ENCODE measurements at places on chromosomes 13 and 19.

DNA sequence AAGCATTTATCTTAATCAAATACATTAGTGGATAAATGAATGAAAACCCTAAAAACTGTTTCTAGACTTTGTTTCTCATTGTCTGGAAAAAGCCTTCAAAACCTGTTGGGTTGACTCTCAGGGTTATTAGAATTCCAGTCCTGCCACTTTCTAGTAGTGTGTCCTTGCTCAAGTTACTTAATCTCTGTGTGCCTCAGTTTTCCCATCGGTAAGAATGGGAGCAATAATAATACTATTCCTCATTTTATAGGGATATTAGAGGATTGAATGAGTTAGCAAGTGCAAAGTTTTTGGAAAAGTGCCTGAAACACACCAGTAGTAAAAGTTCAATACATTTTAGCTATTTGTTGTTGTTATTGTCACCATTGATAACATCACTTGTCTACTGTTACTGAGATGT lies 2.9 kb downstream of the URAD start:
- DNase-seq, result no peak

DNA sequence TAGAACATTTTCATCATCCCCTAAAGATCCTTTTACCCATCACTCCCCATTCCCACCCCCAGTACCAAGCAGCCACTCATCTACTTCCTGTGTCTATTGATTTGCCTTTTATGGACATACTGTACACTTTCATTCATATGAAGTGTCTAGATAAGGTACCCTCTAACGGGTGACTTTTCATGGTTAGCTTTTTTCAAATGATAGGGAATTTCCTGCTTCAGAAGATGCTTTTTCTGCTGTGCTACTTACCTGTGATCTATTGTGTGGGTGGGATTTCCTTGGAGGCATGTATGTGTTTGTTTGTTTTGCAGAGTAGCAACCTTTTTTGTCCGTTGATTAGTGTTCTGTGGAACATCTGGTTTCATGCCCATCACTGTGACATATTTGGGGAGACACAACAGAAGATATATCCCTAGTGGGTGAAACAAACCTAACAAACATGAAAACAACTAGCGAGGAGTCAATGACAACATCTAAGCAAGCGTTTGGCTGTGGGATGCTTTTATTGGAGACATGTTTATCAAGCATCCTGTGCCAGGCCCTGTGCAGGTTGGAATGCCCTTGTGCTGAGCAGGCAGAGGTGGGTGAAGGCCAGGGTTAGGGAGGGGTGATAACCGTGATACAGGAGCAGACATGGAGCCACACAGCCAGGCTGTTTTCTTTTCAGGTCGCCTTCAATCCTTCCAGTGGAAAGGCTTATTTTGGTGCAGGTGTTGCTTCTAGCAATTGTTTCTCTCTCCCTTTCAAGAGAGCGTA lies 17.6 kb downstream of the SPINT2 start:
- no peak for DNase-seq

- no peak for DNase-seq
These were observed 34.6 kb upstream of the SLC46A3 start for GRCh38 chr13:28753208-28753892.

- DNase-seq, result no peak
These were observed 172.3 kb downstream of the DIAPH3 start for GRCh38 chr13:59991395-59991794.

- no peak for DNase-seq
These were observed 148.4 kb downstream of the AKAP11 start for GRCh38 chr13:42420304-42420703.

- no peak for DNase-seq
These were observed 175.8 kb downstream of the KCNRG start for GRCh38 chr13:50191004-50191403.

GRCh38 chr19:4811328-4812131 lies 20.0 kb downstream of the TICAM1 start:
- peak; percentile 96 for DNase-seq

GRCh38 chr13:23867027-23867491 lies 22.1 kb downstream of the MIPEP start:
- peak; percentile 22 for DNase-seq

- peak; percentile 73 for DNase-seq
These were observed 1.8 kb upstream of the CEACAM8 start for GRCh38 chr19:42596391-42597072.

- DNase-seq, result no peak
These were observed 27.0 kb downstream of the WTIP start for GRCh38 chr19:34508540-34508939.

DNA sequence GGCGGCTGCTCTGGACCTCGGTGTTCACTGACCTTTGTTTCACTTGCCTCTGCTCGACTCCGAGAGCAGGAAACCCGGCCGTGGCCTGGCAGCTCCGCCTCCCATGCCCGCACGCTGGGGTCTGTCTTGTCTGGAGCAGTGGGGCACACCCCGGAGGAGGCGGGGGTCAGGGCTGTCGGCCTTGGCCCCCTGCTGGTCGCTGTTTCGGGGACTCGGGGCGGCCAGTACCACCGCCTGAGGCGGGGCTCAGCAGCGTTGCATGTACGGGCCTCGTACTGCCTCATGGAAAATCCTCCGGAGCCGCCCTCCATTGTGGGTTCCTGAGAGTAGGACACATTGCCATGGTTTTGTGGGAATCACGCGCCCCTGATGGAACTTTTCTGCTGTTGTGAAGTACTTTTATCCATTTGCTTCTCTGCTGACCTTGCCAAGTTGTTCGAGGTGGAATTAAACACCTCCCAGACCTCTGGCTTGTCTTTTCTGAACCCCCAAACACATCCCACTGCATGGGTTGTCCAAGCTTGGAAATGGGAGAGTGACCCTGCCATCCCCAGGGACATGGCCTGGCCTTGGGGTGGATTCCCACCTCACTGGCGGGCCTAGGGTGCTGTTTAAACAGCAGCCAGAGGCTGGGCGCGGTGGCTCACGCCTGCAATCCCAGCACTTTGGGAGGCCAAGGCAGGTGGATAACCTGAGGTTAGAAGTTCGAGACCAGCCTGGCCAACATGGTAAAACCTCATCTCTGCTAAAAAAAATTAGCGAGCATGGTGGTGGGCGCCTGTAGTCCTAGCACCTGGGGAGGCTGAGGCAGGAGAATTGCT lies 5.5 kb upstream of the NDUFS7 start:
- no peak for DNase-seq

DNA sequence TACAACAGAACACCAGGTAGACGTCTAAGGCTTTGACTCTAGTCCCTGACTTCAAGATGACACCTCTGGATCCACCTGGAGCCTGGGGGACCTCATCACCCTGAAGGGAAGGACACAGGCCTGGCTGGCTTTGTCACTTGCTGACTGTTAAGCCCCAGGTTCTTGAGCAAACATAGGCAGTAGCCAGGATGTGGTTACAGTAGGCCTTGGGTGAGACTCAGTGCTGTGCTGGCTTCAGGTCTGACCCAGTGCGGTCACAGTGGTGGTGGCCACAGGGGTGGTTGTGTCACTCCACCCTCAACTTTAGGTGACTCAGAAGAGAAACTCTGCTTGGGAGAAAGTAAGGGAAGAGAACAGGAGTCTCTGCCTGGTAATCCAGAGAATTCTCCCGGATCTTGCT lies 497.8 kb downstream of the UQCRFS1 start:
- DNase-seq, result no peak

- DNase-seq, result no peak
These were observed 9.8 kb downstream of the PPP1R15A start for GRCh38 chr19:48881741-48882657.

- no peak for DNase-seq
These were observed 56.7 kb downstream of the AKAP11 start for GRCh38 chr13:42328672-42329071.

- DNase-seq, result no peak
These were observed 225.1 kb downstream of the TM9SF2 start for GRCh38 chr13:99726282-99726894.

GRCh38 chr19:8611877-8612806 lies 1.6 kb upstream of the ADAMTS10 start:
- no peak for DNase-seq

DNA sequence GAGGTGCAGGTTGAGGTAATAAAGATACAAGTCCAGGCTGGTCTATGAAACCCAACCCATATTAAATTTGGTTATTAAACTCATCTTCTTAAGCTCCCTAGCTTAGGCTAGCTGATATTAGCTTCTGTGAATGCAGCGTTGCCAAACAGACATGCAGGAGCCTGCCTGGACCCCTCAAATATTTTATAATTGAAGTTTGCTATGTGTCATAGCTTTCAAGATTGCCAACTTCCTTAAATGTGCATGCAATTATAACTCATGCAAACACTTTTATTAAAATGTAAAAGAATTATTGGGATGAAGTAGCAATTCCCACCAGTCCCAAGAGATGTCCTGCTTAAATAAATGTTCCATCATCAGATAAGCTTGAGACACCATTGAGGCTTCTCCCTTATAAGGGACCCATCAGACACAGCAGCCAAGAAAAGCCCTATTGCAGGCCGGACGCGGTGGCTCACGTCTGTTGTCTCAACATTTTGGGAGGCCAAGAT lies 51.3 kb downstream of the MBNL2 start:
- DNase-seq, result no peak

DNA sequence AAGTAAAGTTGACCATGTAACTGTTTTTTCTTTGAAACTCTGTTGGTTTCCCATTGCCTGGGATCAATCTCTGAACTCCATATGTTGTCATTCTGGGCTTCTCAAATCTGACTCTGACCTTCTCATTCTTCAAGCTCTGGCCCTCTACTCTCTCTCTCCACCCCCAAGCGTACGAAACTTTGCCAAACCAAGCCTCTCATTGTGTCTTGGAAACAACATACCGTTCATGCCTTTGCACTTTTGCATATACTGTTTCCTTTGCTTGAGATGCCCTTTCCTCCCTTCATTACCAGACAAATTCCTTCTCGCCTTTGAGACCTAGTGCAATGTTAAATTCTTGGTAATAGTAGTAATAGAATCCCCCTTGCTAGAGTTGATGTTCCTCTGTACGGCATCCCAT lies 113.7 kb downstream of the OLFM4 start:
- DNase-seq, result no peak

DNA sequence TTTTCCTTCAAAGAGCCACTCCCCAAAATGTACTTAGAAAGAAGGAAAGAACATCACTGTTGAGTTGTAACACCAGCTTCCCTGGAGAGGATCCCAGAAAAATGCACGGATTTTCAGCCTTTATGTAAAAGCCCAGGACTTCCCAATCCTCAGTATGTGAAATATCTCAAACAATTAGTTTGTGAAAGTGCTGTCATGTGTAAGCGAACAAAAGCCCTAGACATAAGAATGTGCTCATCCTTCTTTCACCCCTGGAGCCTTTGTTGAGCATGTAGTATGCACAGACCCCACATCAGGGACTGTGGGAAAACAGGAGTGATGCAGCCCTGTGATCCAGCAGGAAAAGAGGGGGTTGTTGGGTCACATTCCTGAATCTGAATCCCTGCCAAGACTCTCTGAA lies 441.4 kb upstream of the ZNF507 start:
- no peak for DNase-seq

DNA sequence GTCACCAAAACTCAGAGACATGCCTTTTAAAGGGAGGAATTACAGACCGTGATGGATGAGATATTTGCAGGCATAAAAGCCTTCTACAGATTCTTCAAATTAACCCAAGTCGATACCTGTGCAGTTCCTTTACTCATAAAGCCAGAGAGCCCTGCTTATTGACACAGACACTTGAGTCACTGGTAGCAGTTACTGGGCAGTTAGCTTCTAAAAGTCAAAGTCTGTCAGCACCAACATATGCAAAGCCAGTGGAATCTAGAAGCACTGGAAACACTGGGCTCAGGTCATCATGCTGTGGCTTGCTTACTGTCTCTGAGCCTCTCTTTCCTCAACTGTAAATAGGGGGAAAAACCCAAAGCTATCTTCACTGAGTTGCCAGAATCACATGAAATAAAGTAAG lies 25.7 kb upstream of the LRCH1 start:
- DNase-seq, result no peak

DNA sequence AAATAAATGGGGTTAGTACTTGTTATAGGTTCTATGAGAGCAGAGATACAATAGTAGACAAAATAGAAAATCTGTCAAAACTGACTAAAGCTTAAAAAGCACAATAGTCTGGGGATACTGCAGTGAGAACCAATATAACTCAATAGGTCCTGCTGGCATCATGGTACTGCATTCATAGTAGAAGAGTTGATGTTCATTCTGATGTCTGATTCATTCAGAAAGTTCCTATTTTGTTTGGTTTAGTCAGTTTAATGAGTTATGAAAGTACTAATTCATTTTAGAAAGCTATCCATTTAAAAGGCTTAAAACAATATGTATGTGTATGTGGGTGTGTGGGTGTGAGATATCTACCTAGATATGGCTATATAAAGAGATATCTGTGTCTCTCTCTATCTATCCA lies 152.8 kb downstream of the LHFPL6 start:
- no peak for DNase-seq

DNA sequence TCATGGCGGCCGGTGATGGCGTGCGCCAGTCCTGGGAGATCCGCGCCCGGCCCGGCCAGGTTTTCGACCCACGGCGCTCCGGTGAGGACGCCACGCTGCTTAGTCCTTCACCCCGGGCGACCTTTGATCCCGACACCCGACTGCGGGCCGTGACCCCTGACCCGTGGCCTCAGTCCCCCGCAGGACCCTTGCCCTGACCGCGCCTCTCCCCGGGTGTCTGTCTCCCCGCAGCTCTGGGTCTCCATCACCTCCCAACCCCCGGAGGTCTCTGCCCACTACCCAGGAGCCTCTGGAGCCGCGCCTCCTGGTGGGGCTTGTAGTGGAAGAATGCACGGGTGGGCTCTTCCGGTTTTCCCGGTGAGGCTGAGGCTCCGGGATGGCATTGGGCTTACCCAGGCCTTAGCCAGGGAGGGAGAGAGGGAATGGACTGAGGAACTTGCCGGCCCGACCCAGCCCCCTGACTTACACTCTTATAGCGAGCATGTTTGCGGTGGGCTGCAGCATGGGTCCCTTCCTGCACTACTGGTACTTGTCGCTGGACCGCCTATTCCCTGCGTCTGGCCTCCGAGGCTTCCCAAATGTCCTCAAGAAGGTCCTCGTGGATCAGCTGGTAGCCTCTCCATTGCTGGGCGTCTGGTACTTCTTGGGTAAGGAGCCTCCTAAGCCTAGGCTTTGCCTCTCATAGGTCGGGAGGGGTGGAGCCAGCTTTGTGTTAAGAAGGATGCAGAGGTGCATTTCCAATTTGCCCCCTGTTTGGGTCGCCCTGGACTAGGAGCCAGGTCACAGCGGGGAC lies 566 bp downstream of the MPV17L2 start:
- DNase-seq, result peak; percentile 36

- DNase-seq, result no peak
These were observed 106.4 kb downstream of the INSR start for GRCh38 chr19:7187605-7188339.

GRCh38 chr13:45199711-45200110 lies 1.1 kb downstream of the KCTD4 start:
- DNase-seq, result no peak
